ENCODE measurements at places on chromosomes 12 and 14. TPM values are rescaled to one million over a fixed set of nuclear protein-coding genes. Genes with fewer than 3 reads are reported as not detected.

GRCh38 chr12:130563323-130563722, 152.8 kb downstream of the RIMBP2 start:
- H3K4me3 ChIP-seq, result no peak overlapping the region
- H3K4me1 ChIP-seq, result no peaks in the 10 kb centered on the region
- no peaks in the 10 kb centered on the region for H3K27me3 ChIP-seq
- H3K27ac ChIP-seq, result no peak overlapping the region
- no peak for DNase-seq

- DNase-seq, result no peak
- H3K4me1 ChIP-seq, result peaks cover 34% of the 10 kb centered on the region
- H3K27ac ChIP-seq, result no peak overlapping the region
- H3K36me3 ChIP-seq, result no peaks in the 10 kb centered on the region
- H3K27me3 ChIP-seq, result no peaks in the 10 kb centered on the region
Measured at GRCh38 chr14:38209572-38210557, 2.2 kb downstream of the SSTR1 start.

The NKX2-1 gene
- not detected for total RNA-seq

- H3K4me3 ChIP-seq, result no peak overlapping the region
- no peak overlapping the region for H3K27ac ChIP-seq
- no peaks in the 10 kb centered on the region for H3K36me3 ChIP-seq
- no peak for DNase-seq
Measured at GRCh38 chr14:91032248-91032647, 28.2 kb downstream of the RPS6KA5 start.

GRCh38 chr14:100591453-100592371, 4.5 kb upstream of the BEGAIN start:
- peaks cover 2% of the 10 kb centered on the region for H3K4me1 ChIP-seq
- H3K27ac ChIP-seq, result no peak overlapping the region
- H3K36me3 ChIP-seq, result no peaks in the 10 kb centered on the region
- no peak for DNase-seq
- no peak overlapping the region for H3K4me3 ChIP-seq
- H3K27me3 ChIP-seq, result no peaks in the 10 kb centered on the region

DNA sequence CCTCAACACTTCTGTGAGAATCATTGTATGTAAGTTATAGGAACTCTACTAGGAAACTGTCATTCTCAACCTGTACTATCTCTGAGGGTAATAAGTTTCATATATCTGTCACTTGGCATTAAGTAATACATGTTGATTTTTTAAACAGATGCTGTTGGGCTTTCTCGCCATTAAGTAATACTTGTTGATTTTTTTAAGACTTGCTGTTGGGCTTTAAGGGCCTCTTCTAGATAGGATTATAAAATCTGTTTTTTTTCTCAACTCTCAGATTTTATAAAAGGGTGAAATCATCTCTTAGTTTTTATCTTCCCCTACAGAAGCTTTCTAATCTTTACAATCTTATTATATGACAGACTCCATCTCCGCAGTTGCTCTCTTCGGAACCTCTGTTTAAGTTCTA, 5.6 kb downstream of the WASHC4 start:
- H3K4me1 ChIP-seq, result peaks cover 26% of the 10 kb centered on the region
- peaks cover 6% of the 10 kb centered on the region for H3K36me3 ChIP-seq
- H3K27ac ChIP-seq, result no peak overlapping the region
- no peak overlapping the region for H3K4me3 ChIP-seq

- H3K36me3 ChIP-seq, result no peaks in the 10 kb centered on the region
- H3K4me1 ChIP-seq, result peaks cover 23% of the 10 kb centered on the region
- H3K27me3 ChIP-seq, result no peaks in the 10 kb centered on the region
- no peak for DNase-seq
- H3K27ac ChIP-seq, result no peak overlapping the region
Measured at GRCh38 chr12:24838531-24838950, 110.4 kb downstream of the BCAT1 start.

The DPPA3 gene
- not detected for total RNA-seq

GRCh38 chr12:94426049-94426448, 33.6 kb downstream of the CEP83 start:
- peaks cover 4% of the 10 kb centered on the region for H3K4me1 ChIP-seq
- DNase-seq, result no peak
- H3K27me3 ChIP-seq, result no peaks in the 10 kb centered on the region

- no peak overlapping the region for H3K4me3 ChIP-seq
- no peak for DNase-seq
- H3K27ac ChIP-seq, result no peak overlapping the region
- no peaks in the 10 kb centered on the region for H3K4me1 ChIP-seq
- no peaks in the 10 kb centered on the region for H3K36me3 ChIP-seq
Measured at GRCh38 chr12:12273291-12273957, 6.6 kb upstream of the LRP6 start.

- no peaks in the 10 kb centered on the region for H3K27me3 ChIP-seq
- no peaks in the 10 kb centered on the region for H3K36me3 ChIP-seq
- DNase-seq, result no peak
- no peak overlapping the region for H3K27ac ChIP-seq
Measured at GRCh38 chr12:12079291-12079690, 8.6 kb downstream of the BCL2L14 start.

GRCh38 chr12:72273499-72273837, 1.3 kb downstream of the TRHDE start:
- H3K27ac ChIP-seq, result peak overlapping the region; percentile 76
- no peaks in the 10 kb centered on the region for H3K27me3 ChIP-seq
- DNase-seq, result no peak
- H3K4me1 ChIP-seq, result no peaks in the 10 kb centered on the region

- H3K27me3 ChIP-seq, result no peaks in the 10 kb centered on the region
- H3K4me3 ChIP-seq, result peak overlapping the region; percentile 89
- peak overlapping the region; percentile 83 for H3K27ac ChIP-seq
Measured at GRCh38 chr12:53006810-53007309, 604 bp downstream of the EIF4B start.

- no peaks in the 10 kb centered on the region for H3K4me1 ChIP-seq
- no peaks in the 10 kb centered on the region for H3K27me3 ChIP-seq
- H3K27ac ChIP-seq, result no peak overlapping the region
- DNase-seq, result no peak
- H3K36me3 ChIP-seq, result no peaks in the 10 kb centered on the region
Measured at GRCh38 chr14:93811020-93811419, 22.7 kb upstream of the PRIMA1 start.

GRCh38 chr12:1993341-1993740, 10.9 kb downstream of the DCP1B start:
- H3K4me3 ChIP-seq, result no peak overlapping the region
- H3K36me3 ChIP-seq, result peaks cover 9% of the 10 kb centered on the region
- no peak for DNase-seq
- H3K27me3 ChIP-seq, result no peaks in the 10 kb centered on the region

- DNase-seq, result no peak
- no peaks in the 10 kb centered on the region for H3K4me1 ChIP-seq
- H3K27ac ChIP-seq, result no peak overlapping the region
- no peaks in the 10 kb centered on the region for H3K27me3 ChIP-seq
- H3K36me3 ChIP-seq, result no peaks in the 10 kb centered on the region
- no peak overlapping the region for H3K4me3 ChIP-seq
Measured at GRCh38 chr14:83960832-83961512, 1569.0 kb upstream of the FLRT2 start.

The TMX1 gene
- 25.6 TPM for total RNA-seq

The ADGRD1 gene
- 37.0 TPM for total RNA-seq

- no peak for DNase-seq
- no peak overlapping the region for H3K27ac ChIP-seq
- no peaks in the 10 kb centered on the region for H3K36me3 ChIP-seq
- no peaks in the 10 kb centered on the region for H3K4me1 ChIP-seq
- H3K27me3 ChIP-seq, result no peaks in the 10 kb centered on the region
Measured at GRCh38 chr14:48373981-48374380, 698.6 kb upstream of the MDGA2 start.

The SMARCD1 gene
- total RNA-seq, result 60.0 TPM

GRCh38 chr12:66117242-66117641, 13.3 kb downstream of the LLPH start:
- peaks cover 8% of the 10 kb centered on the region for H3K36me3 ChIP-seq
- no peaks in the 10 kb centered on the region for H3K27me3 ChIP-seq
- H3K27ac ChIP-seq, result no peak overlapping the region
- H3K4me3 ChIP-seq, result no peak overlapping the region
- DNase-seq, result no peak

The PLD4 gene
- not detected for total RNA-seq

- no peaks in the 10 kb centered on the region for H3K27me3 ChIP-seq
- no peak overlapping the region for H3K4me3 ChIP-seq
- no peaks in the 10 kb centered on the region for H3K36me3 ChIP-seq
- no peak overlapping the region for H3K27ac ChIP-seq
- H3K4me1 ChIP-seq, result no peaks in the 10 kb centered on the region
- no peak for DNase-seq
Measured at GRCh38 chr14:53408175-53408879, 255.2 kb upstream of the DDHD1 start.

- H3K36me3 ChIP-seq, result no peaks in the 10 kb centered on the region
- H3K27me3 ChIP-seq, result no peaks in the 10 kb centered on the region
- H3K4me1 ChIP-seq, result peaks cover 11% of the 10 kb centered on the region
Measured at GRCh38 chr14:68987653-68988036, 8.5 kb upstream of the ACTN1 start.

GRCh38 chr12:112331886-112332285, 50.3 kb downstream of the HECTD4 start:
- DNase-seq, result no peak
- no peaks in the 10 kb centered on the region for H3K36me3 ChIP-seq
- no peak overlapping the region for H3K4me3 ChIP-seq

The HOXC5 gene
- 1.8 TPM for total RNA-seq

DNA sequence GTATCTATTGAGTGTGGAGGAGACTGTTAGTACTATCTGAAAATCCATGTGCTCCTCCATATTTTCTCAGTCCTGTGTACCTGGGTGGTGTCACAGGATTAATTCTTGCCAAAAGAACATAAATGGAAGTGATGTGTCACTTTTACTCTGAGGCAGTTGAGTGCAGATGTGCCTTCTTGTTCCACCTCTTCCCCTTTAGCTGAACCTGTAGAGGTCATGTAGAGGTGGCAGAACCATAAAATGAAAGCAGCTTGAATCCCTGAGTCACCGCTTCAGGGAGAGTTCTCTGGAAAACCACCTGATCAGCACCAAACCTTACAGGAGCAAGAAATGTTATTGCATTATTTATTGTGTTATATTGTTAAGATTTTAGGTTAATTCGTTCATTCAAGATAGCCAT, 14.7 kb upstream of the SLC25A3 start:
- H3K27me3 ChIP-seq, result no peaks in the 10 kb centered on the region
- no peak overlapping the region for H3K27ac ChIP-seq
- no peak for DNase-seq
- no peaks in the 10 kb centered on the region for H3K4me1 ChIP-seq
- no peak overlapping the region for H3K4me3 ChIP-seq

GRCh38 chr12:130521375-130522124, 183.9 kb downstream of the PIWIL1 start:
- H3K36me3 ChIP-seq, result no peaks in the 10 kb centered on the region
- no peak overlapping the region for H3K4me3 ChIP-seq
- H3K4me1 ChIP-seq, result no peaks in the 10 kb centered on the region
- H3K27ac ChIP-seq, result no peak overlapping the region
- H3K27me3 ChIP-seq, result no peaks in the 10 kb centered on the region
- no peak for DNase-seq

DNA sequence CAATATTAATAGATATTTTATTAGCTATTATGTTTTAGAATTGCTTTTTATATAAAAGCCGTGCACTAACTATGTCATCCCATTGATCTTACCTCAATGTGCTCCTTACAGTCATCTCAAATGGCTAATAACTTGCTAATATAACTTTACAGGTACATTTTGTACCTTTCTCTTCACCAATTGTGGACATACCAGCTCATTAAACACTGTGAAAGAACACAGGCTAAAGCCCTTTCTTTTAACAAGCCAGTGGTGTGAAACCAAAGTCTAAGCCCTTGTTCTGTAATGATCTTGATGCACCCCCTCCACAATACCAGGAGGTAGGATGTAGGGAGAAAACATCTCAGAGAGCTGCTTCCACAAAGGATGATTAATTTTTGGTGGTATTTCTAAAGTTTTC, 675.3 kb upstream of the USP15 start:
- DNase-seq, result no peak
- H3K36me3 ChIP-seq, result no peaks in the 10 kb centered on the region
- no peak overlapping the region for H3K27ac ChIP-seq
- no peak overlapping the region for H3K4me3 ChIP-seq
- H3K27me3 ChIP-seq, result no peaks in the 10 kb centered on the region
- H3K4me1 ChIP-seq, result no peaks in the 10 kb centered on the region

The SPX gene
- total RNA-seq, result not detected

The DPF3 gene
- 8.9 TPM for total RNA-seq

DNA sequence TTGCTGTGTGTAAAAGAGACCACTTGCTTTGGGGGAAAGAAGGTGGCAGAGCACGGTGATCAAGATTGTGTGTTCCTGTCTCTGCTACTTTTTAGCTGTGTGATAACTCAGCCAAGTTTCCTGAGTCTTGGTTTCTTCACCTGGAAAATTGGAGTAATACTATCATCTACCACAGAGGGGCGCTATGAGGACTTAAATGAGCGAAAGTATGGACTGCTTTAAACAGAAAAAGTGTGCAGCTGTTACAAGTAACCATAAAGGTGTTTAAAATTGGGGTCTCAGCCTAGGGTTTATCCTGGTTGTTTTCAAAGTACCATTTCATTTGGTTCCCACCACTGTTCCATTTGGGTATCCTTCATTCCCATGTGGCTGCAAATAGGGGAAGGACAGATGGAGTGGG, 65.9 kb upstream of the WSCD2 start:
- no peak for DNase-seq
- H3K36me3 ChIP-seq, result no peaks in the 10 kb centered on the region
- H3K4me1 ChIP-seq, result no peaks in the 10 kb centered on the region
- H3K27me3 ChIP-seq, result no peaks in the 10 kb centered on the region
- H3K27ac ChIP-seq, result no peak overlapping the region
- H3K4me3 ChIP-seq, result no peak overlapping the region

The SYNDIG1L gene
- 0.21 TPM for total RNA-seq

- H3K27ac ChIP-seq, result no peak overlapping the region
- DNase-seq, result no peak
- H3K4me3 ChIP-seq, result no peak overlapping the region
- H3K36me3 ChIP-seq, result no peaks in the 10 kb centered on the region
Measured at GRCh38 chr14:70660967-70661893, 19.5 kb downstream of the TTC9 start.

The SLCO1B1 gene
- total RNA-seq, result not detected

The OR11H12 gene
- not detected for total RNA-seq

The RAN gene
- 168 TPM for total RNA-seq

GRCh38 chr12:124381456-124382296, 86.8 kb downstream of the RFLNA start:
- peak overlapping the region; percentile 5 for H3K4me3 ChIP-seq
- H3K27ac ChIP-seq, result peak overlapping the region; percentile 85
- H3K4me1 ChIP-seq, result peaks cover 32% of the 10 kb centered on the region
- no peaks in the 10 kb centered on the region for H3K27me3 ChIP-seq
- peaks cover 44% of the 10 kb centered on the region for H3K36me3 ChIP-seq
- peak; percentile 70 for DNase-seq

The CKB gene
- total RNA-seq, result 159 TPM
